ENCODE measurements at places on chromosomes 3 and 15.

GRCh38 chr15:78421238-78421965 is 16.6 kb upstream of the IREB2 start:
- no peak for DNase-seq

- DNase-seq: no peak
Measured at GRCh38 chr3:138206196-138206595, 19.1 kb downstream of the ARMC8 start.

DNA sequence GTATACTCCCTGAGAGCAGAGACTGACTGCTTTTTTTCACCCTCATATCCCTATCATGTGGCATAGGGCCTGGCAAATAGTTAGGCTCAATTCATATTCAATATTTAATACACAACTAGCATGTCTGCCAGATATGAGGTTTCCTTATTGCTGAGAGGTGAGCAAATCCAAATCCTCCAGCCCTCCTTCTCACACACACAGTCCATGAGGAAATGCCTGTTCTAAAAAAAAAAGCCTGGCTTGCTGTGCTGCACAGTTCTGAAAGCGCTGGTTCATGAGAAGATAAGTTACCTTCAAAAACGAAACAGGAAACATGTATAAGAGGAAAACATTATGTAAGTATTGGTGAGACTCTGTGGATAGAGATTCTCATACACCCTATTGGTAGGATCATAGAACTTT is 15.5 kb upstream of the ACAP2 start:
- no peak for DNase-seq

- DNase-seq: no peak
Measured at GRCh38 chr3:128385080-128385832, 81.4 kb downstream of the DNAJB8 start.

GRCh38 chr3:126100269-126100633 is 16.3 kb upstream of the SLC41A3 start:
- no peak for DNase-seq

GRCh38 chr3:47016934-47017435 is 37.5 kb downstream of the NBEAL2 start:
- no peak for DNase-seq

DNA sequence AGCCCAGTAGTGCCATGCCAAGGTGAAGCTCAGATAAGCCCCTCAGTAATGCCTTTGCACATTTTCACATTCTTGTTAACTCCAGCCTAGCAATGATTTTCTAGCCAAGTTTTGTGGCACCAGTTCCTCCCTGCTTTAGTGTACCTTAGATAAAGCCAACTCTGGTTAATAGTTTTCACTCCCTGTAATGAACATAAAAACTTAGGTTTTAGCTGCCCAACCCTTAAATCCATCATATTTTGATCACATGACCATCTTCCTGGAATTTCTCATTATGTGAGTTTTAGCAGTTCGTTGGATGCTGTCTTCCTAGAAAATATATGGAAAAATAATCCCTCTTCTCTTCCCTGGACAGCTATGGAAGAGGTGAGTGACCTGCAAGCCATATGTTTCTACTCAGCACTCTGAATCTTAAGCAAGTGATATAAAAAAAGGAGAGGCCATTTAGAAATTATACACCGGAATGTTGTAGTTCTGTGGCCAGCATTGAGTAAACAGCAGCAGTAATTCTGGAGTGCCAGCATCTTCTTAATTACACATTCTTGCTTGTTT is 62.2 kb upstream of the P2RY1 start:
- DNase-seq: no peak

DNA sequence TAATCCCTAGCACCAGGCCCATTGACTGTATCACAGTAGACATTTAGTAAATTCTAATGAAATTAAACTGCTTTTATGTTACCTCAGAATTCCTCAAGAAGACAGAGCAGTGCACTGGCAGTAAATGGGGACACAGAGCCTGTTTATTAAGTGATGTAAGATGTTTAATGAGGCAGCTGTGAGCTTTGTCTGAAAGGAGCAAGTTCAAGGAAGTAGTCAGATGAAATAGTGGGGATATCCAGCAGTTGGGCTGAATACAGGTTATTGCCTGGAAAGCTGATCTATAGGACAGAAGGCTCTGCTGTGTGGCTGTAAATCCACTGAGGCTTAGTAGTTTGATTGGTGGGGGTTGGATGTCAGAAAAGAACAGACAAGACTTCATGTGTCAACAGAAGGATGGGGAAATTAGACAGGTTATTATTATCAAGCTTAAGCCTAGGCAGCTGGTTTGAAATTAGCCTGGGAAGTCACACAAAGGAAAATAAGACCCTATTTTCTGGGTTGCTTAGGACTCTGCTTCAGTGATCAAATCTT is 62.2 kb downstream of the PFN2 start:
- DNase-seq: no peak

GRCh38 chr3:104939196-104939595 is 427.5 kb upstream of the ALCAM start:
- no peak for DNase-seq

GRCh38 chr3:189490337-189490736 is 140.9 kb upstream of the TP63 start:
- no peak for DNase-seq

DNA sequence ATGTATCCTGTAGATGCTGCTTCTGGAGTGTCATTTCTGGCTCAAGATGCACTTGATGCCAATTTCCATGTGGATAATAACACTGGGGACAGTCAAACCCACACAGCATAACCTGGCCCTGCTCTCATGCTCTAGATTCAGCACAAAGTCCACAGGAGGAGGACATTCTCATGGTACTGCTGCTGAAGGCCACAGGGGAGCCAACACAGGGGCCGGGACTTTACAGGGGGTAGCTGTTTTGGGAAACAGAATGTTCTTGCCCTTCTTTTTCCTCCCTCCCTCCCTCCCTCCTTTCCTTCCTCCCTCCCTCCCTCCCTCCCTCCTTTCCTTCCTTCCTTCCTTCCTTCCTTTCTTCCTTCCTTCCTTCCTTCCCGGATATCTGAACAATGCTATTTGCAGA is 477.4 kb downstream of the PDCD6IP start:
- DNase-seq: no peak

- DNase-seq: no peak
Measured at GRCh38 chr3:35777065-35777464, 137.7 kb downstream of the ARPP21 start.

DNA sequence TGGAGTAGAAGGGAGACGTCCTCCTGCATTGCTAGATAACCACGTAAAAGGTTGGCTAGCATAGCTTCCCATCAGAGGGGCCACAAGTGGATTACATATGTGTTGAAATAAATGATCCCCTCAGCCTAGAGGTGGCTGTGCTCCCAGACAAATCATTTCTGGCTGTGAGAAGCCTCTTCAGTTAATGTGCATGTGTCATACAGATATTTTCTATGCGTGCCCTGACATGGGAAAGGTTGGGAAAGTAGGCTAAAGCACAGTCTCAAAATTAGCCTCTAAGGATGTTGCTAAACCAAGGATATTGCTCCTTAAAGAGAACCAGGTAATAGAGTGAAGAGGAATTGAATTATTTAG is 17.8 kb downstream of the USP3 start:
- no peak for DNase-seq

GRCh38 chr3:107430996-107431245 is 53.7 kb downstream of the CCDC54 start:
- DNase-seq: no peak

DNA sequence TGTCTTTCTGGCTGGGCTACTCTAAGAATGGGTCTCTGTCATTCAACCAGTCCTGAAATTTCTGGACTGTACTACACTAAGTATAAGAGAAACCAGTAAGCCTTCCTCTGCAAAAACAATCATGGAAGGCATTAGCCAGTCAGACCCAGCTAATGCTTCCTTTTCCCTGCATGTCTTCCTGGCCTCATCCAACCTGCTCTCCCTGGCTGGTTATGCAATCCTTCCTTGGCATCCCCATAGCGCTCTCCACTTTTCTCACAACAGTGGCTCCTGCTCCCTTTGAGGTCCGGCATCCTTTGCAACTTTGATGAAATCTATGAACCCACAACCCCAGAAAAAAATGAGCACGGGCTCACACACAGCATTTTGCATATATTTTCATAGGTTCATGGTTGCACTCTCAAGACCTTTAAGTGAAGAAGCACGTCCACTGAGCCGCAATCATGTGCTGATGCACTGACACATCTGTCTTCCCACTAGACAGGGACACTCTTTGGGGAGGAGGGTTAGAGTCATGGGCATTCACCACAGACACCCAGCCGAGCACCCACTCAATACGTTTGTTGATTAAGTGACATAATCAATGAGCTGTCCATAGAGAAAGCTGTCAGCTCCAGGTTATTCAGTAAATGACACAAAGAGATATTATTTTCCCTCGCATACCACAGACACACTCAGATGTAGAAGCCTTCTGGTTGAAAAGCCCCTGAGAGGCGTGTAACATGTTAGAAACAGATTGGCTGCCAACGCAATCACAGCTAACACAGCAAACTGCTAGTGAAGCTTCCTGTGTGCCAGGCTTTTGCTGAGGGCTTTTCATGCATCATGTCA is 66.7 kb downstream of the PLD1 start:
- DNase-seq: no peak

- no peak for DNase-seq
Measured at GRCh38 chr3:183553334-183554026, 2.0 kb downstream of the KLHL6 start.

DNA sequence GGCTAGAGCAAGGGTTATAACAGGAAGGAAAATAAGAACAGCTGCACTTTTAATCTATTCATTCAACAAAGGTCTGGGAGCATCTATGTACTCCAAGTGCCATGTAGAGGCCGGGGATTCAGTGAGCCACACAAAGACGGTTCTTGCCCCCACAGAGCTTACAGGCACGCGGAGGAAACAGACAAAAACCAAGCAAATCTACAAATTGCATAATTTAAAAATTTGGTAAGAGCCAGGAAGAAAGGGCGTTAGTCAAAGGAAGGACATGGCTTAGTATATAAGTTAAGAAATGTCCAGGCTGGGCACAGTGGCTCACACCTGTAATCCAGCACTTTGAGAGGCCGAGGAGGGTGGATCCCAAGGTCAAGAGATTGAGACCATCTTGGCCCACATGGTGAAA is 10.4 kb upstream of the GREM1 start:
- no peak for DNase-seq

- DNase-seq: no peak
Measured at GRCh38 chr3:9402410-9403228, 5.2 kb downstream of the SETD5 start.

- no peak for DNase-seq
Measured at GRCh38 chr3:129708328-129708861, 101.9 kb upstream of the PLXND1 start.

GRCh38 chr3:29183346-29184087 is 97.4 kb upstream of the RBMS3 start:
- DNase-seq: no peak

GRCh38 chr3:144128108-144128892 is 156.7 kb downstream of the DIPK2A start:
- DNase-seq: no peak

GRCh38 chr3:39327053-39327745 is 2.3 kb upstream of the CCR8 start:
- DNase-seq: no peak

DNA sequence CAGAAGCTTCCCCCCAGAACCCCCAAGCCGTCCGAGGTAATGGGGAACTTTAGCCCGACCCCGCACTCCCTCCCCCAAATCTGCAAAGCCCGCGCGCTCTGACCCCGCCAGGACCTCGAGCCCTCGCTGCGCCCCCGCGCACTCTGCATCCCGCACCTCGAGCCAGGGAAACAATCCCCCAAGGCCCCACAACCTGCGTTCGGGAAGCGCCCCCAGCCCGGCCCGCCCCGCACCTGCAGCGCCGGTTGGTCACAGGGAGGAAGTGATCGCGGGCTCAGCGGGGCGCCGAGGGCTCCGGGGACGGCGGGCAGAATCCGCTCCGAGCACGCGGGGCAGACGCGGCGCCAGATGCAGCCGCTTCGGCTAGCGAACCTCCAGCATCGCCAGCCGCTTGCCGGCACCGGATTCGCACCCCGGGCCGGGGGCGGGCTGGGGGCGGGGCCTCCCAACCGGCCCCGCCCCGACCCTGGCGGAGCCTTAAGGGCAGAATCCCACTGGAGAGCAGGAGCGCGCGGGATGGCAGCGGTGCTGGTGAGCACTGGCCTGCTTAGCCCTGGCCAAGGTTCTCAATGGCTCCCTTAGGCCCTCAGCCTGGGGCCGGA is at the start of gene CAMKV:
TSS of gene CAMKV (minus strand) at position 382 of the 602 bp plus-strand sequence. CDS start 7,518 bp downstream, outside the sequence.
- no peak for DNase-seq

- DNase-seq: no peak
Measured at GRCh38 chr15:63157891-63158431, 684 bp upstream of the RPS27L start.

GRCh38 chr3:108377384-108377783 is 81.0 kb downstream of the HHLA2 start:
- no peak for DNase-seq

- DNase-seq: no peak
Measured at GRCh38 chr3:156536524-156537316, 18.2 kb downstream of the SSR3 start.

GRCh38 chr3:188229177-188229576 is 75.2 kb downstream of the LPP start:
- no peak for DNase-seq

- DNase-seq: no peak
Measured at GRCh38 chr15:29835301-29835700, 13.0 kb upstream of the TJP1 start.

GRCh38 chr3:117411971-117412370 is 702.4 kb downstream of the TUSC7 start:
- no peak for DNase-seq

DNA sequence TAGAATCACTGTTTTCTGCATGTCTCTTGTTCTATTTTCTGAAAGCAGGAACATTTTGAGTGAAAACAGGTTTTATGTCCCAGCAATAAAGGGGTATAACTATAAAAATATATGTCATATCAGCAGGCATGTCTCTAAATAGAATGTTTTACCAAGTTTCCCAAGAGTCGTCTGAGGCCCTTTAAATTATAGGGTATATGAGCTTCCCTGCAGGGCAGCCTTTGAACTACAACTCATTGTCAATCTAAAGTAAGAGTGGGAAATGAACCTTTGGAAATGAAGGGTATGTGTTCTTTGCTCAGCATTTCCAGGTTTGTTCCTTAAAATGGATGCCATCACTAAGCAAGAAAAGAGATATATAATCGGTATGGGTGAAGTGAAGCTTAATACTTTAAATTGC is 138.6 kb downstream of the LSAMP start:
- DNase-seq: no peak

DNA sequence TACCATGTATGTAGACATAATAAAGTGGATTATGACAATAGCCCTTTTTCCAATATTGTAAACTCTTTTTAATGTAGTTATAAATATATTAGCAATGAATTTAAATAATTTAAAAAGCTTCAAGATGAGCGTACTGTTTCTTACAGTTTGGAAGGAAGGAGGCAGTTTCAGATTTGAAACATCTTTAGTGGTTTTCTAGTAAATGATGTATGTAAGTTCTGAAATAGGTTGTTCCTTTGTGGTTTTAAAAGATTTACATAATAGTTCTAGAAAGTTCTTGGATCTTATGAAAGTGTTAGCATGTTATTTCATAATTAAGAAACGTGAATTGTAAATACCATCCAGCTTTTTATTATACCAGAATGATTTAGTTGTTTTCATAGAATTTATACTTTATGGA is 16.0 kb downstream of the DNAJC19 start:
- no peak for DNase-seq

All from activated CD8-positive, alpha-beta memory T cell treated with anti-CD3 and anti-CD28 coated beads for 1 hour (primary cell).